ENCODE measurements at places on chromosomes 16 and 17.

DNA sequence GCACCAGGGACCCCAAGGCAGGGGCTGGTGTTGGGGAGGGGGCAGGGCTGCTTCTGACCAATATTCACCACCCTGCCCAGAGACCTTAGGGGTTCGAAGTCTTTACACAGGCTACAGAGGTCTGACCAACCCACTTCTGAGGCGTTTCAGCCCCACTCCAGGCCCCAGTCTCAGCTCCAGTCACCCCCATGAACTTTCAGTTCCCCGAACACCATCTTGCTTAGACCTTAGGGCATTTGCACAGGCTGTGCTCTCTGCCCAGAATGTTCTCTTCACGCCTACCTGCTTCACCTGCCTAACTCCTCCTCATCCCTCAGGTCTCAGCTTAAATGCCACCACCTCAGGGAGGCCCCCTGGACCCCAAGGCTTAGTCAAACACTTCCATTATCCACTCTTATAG, 25.8 kb upstream of the CPNE2 start:
- no peak for DNase-seq

- DNase-seq = no peak
Measured at GRCh38 chr17:2053380-2054261, 1.3 kb upstream of the HIC1 start.

- DNase-seq = no peak
Measured at GRCh38 chr17:47905221-47905733, 9.2 kb downstream of the SP2 start.

- no peak for DNase-seq
Measured at GRCh38 chr17:75249564-75249963, 11.8 kb downstream of the GGA3 start.

GRCh38 chr16:67907397-67908180, 14.5 kb downstream of the PSKH1 start:
- no peak for DNase-seq

DNA sequence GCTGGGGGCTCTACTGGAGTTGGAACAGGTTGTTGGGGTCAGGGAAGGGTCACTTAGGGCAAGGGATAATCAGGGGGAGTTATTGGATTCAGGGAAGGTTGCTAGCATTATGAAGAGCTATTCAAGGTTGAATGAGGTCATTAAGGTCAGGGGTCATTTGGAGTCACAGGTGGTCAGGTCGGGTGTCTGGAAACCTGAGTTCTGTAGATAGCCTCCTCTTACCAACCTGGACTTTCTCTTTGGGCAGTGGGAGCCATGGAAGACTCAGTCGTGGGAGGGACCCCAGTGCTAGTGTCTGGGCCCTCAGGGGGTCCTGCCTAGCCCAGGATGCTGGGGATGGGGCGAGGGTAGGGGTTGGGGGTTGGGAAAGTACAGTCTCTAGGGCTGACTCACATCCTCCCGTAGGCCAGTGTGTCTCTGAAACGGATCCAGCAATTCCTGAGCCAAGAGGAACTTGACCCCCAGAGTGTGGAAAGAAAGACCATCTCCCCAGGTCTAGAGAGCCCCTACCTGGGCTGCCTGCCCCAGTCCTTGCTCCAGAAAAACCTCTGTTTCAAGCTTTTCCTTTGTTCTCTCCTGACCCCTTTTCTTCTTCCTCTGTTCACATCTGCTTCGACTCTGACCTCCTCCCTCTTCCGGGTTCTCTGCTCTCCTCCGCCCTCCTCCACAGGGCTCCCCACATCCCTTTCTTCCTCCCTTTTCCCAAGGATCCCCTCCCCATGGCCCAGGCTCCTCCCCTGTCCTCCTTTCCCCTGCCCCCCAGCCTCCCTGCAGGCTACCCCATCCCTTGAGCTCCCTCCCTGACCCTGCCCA, 33.5 kb downstream of the ABCC3 start:
- DNase-seq = no peak

DNA sequence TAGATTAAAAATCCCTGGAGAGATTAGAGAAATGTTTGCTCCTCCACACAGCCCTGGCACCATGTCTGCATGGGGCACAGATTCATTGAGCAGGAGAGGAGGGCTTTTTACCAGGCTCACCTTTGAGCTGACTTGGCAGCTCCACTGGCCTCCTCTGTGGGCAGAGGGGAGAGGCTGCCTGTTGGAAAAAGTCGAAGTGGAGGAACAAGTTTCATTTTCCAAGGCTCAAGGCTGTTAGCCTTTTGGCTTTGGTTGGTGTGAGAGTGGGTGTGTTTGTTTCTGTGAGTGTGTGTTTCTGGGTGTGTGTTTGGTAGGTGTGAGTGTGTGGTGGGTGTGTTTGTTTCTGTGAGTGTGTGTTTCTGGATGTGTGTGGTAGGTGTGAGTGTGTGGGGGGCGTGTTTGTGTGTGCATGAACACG, 5.6 kb downstream of the TMEM238L start:
- no peak for DNase-seq

GRCh38 chr17:37848690-37849616, 75.3 kb upstream of the TBC1D3K start:
- DNase-seq = no peak

GRCh38 chr16:13012601-13013000, 111.2 kb downstream of the SHISA9 start:
- no peak for DNase-seq

DNA sequence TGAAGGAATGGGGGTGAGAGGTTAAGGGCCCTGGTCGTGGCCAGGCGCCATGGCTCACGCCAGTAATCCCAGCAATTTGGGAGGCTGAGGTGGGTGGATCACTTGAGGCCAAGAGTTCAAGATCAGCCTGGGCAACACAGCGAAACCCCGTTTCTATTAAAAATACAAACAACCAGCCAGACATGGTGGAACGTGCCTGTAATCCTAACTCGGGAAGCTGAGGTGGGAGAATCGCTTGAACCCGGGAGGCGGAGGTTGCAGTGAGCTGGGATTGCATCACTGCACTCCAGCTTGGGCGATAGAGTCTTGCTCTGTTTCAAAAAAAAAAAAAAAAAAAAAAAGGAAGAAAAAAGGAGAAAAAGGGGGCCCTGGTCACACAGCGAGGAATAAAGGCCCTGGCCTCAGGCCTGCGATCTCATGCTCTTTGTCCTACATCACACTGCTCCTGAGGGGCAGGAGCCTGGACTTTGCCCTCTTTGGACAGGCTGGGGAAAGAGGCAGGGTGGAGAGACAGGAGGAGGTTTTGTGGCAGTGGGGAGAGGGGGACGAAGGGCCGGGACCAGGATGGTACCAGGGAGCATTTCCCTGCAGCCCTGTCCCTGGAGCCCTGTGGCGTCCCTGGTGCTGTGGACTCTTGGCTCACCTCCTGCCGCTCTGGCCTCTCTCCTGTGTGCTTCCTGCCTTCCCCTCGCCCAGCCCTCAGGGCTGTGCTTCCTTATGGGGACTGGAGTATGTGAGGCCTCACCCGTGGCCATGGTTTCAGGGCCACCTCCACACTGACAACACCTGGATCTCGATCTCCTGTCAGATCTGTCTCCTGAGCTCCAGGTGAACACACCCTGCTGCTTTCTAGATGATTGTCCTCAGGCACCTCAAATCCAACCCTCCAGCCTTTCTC, 19.7 kb upstream of the SLC25A19 start:
- DNase-seq = no peak

DNA sequence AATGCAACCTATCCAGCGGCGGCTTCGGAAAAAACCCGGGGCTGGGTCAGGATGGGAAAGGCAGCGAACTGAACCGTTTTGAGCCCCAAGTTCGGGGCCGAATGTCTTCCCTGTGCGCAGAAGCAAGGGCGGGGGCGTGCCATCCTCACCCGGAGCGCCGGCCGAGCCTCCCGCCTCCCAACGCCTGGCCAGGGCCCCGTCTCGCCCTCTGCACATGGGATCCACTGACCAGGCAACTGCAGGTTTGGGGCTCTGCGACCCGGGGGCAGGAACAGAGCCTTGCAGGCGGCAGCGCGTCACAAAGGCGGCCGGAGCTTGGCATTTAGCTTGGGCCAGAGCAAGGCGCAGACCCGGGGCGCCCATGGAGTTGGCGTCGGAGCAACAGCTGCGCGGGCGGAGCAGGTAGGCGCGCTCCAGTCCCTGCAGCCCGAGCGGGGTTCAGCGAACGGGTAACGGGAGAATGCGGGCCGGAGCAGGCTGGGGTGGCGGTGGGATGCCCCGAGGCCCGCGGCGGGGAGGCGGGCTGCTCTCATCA, at the start of gene FBXO39:
Gene FBXO39, plus strand, starts transcription at position 345 of the 535 bp plus-strand sequence. CDS start 3,654 bp downstream, outside the sequence.
- DNase-seq = no peak

- DNase-seq = no peak
Measured at GRCh38 chr16:3745751-3746355, 28.5 kb upstream of the TRAP1 start.

GRCh38 chr16:81823111-81823510, 44.0 kb downstream of the PLCG2 start:
- DNase-seq = peak; percentile 45

GRCh38 chr17:70098030-70098429, 23.0 kb downstream of the KCNJ16 start:
- DNase-seq = no peak

- DNase-seq = no peak
Measured at GRCh38 chr16:50166511-50167500, 13.7 kb downstream of the TENT4B start.

- DNase-seq = no peak
Measured at GRCh38 chr17:79324194-79324593, 249.6 kb downstream of the ENGASE start.

DNA sequence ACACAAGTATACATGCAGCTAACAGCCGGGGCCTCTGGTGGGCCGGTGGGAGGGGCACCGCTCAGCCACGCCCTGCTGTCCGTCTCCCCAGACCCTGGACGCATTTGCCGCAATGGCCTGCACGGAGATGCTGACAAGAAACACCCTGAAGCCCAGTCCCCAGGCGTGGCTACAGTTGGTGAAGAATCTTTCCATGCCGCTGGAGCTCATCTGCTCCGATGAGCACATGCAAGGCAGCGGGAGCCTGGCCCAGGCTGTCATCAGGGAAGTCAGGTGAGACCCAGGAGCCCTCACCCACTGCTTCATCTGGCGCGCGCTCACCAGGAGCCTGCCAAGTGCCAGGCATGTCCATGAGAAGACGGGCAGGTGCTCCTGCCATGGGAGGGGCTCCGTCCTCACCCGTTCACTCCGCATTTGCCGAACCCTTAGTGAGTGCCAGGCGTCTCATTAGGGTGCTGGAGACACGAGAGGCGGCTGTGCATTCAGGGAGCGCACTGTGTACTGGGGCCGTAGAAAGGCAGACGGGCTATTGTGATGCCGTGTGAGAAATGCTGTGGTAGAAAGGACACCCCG, 51.4 kb upstream of the ENDOV start:
- DNase-seq = no peak

Measured in CMK (cell line).